ENCODE measurements at places on chromosomes 12 and 14.
A peak's percentile ranks its signal among the peaks of the same experiment; 100 is the strongest.

GRCh38 chr12:129696926-129697325, 206.9 kb downstream of the TMEM132D start:
- DNase-seq = no peak

GRCh38 chr12:107404981-107405380, 280.6 kb upstream of the PWP1 start:
- no peak for DNase-seq

DNA sequence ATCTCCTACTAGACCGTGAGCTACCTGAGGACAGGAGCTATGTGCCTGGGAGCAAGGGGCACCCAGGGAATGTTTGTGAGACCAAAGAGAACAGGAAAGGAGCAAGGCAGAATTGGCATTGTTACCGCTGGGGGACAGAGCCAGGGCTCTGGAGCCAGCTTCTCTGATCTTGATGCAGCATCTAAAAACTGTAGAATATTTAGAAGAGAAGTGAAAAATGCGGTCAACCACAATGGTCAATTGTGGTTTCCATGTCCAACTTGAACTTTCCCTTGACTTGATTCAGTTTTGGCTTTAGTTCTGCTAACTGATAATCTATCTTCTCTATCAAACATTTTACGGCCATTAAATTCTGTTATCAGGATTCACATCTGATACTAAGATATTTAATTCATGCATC, 201.2 kb downstream of the ANO4 start:
- DNase-seq = no peak

DNA sequence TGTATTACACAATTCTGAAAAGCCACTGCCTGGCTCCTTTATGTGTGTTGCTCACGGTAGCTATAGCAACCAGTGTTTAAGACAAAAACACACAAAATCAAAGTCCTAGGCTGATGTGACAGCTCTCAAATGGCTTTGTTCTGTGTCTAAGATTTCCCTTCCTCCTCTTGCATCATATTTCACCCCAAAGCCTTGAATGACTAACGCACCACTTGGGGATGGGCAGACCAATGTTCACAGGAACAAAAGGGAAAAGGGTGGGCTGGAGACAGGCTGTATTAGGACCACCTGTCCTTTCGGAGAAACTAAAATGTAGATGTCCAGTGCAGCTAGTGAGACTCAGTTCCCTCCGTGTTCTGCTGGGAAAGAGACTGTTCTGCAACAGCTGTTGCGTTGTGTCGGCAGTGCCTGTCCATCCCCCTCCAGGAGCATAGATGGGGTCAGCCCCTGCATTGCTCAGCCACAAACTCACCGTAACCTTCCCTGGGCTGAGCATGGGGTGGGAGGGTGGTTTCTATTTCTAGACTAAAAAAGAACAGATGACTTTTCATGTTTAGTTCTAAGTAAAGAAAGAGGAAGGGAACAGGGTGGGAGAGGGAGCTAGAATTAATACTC, 26.8 kb upstream of the DAAM1 start:
- DNase-seq = no peak

DNA sequence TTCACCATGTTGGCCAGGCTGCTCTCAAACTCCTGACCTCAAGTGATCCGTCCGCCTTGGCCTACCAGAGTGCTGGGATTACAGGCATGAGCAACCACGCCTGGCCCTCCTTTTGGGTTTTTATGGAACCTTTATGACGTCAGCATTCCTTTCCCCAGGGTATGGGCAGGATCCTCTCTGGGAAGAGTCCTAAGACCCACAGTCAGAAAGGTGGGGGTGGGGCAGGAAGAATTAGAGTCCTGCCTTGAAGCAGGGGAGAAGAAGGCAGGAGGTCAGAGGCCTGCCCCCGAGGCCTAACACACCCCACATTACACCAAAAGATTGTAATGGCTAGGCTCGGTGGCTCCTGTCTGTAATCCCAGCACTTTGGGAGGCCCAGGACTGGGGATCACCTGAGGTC, 30.8 kb upstream of the CDK17 start:
- no peak for DNase-seq

GRCh38 chr14:94395888-94396574, 7.6 kb upstream of the SERPINA1 start:
- no peak for DNase-seq

DNA sequence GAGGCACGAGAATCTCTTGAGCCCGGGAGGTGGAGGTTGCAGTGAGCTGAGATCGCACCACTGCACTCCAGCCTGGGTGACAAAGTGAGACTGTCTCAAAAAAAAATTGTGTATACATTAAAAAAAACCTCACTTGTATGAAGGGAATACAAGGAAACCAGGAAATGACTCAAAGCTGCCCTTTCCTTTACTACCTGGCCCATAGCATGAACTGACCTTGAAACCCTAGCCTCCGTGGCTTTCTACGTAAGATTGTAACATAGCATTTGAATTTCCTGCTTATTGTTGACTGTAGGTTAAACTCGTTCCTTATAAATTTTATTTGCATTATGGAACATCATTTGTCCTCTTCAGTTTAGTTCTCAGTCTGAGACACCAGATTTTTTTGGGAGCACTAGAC, 9.1 kb upstream of the DDX47 start:
- DNase-seq = no peak

DNA sequence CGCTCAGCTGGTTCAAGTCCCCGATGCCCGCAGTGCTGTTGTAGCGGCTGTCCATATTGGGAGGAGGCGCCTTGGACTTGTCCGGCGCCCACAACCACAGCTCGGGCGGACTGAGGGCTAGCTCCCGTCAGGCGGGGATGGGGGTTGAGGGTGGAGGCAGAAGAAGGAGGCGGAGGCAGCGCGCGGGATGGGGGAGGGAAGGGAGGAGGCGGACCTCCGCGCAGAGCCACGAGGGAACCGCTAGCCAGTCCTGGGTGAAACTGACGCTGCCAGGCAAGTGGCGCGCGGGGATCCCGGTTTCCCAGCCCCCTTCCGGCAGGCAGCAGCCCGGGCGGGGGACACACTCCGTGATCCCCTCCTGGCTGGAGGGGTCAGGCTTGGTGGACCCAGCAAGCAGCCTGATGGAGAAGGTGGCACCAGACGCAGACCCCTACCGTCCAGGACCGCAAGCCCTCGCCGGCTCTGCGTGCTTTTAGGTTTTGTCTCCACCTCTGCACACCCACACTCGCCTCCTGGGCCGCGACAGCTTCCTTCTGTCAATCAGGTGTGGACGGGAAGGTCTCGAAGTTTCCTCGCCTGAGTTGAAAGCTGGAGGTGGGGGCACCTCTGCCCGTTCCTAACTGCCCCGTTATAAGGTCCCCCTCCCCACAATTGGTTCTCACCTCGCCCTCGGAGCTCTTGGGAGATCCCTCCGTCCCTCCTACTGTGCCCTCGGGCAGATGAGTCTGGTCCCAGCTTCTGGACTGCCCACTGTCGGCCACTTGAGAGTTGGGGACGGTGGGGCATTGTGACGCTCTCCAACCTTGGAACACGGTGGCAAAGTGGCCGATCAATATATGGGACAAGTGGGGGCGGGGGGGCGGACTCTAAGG, at the start of gene CPNE8:
Gene CPNE8, minus strand, starts transcription at position 112 of the 872 bp plus-strand sequence. Its CDS starts 57 bp downstream, at position 55.
- DNase-seq = peak; percentile 68

DNA sequence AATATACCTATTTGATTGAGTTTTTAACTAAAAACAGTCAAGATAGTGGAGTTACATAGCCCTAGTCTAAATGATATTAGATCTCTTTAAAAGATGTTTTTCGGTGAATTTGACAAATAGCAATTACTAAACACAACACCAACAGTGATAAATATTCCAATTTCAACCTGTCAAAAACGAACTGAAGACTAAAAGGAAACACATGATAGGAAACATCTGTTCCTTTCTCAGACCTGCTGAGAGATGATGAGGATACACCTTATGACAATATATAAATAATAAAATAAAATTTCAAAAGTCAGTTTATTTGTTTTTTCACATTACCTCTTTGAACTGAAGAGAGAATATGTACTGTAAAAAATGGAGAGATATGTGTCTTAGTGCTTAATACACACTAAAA, 232.7 kb downstream of the RASSF9 start:
- no peak for DNase-seq

DNA sequence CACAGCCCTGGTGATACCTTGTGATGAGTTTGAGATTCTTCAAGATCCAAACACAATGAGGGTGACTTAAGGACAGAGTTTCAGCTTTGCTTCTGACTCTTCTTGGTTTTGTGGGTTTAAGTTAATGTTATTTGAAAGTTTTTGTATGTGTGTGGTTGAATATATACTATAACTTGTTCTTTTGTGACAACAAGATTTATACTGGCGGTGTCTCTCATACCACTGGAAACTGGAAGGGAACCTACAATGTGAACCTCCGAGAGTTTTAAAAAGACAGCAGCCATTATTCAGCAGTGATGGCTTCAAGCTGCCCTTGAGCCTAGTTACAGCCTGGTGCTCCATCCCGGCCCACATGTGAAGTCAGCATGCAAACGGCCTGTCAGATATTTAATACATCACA, 87.9 kb upstream of the IGF1 start:
- DNase-seq = no peak

DNA sequence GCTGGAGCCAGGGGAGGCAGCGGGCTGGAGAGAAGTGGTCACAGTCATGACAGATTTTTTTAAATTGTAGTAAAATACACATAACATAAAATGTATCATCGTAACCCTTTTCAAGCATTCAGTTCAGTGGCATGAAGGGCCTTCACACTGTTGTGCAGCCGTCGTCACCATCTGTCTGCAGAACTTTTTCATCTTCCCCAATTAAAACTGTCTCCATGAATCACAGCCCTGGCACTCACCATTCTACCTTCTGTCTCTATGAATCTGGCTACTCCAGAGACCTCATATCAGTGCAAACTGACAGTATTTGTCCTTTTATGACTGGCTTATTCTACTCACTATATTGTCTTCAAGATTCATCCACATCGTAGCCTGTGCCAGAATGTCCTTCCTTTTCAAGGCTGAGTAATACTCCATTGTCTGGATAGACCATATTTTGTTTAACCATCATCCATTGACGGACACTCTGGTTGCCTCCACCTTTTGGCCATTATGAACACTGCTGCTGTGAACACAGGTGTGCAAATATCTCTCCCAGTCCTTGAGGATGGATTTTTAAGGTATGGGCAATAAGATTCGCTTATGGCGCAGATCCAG, 91.5 kb upstream of the NCOR2 start:
- DNase-seq = no peak

Data from occipital lobe (tissue), 3 donors.